ENCODE measurements at places on chromosomes 12 and 14.

GRCh38 chr12:69024907-69025306 lies 91.9 kb upstream of the CPM start:
- DNase-seq, result no peak

- no peak for DNase-seq
Observed at GRCh38 chr12:47894068-47894467, 10.7 kb downstream of the VDR start.

- no peak for DNase-seq
Observed at GRCh38 chr14:57189070-57189469, 79.6 kb downstream of the EXOC5 start.

DNA sequence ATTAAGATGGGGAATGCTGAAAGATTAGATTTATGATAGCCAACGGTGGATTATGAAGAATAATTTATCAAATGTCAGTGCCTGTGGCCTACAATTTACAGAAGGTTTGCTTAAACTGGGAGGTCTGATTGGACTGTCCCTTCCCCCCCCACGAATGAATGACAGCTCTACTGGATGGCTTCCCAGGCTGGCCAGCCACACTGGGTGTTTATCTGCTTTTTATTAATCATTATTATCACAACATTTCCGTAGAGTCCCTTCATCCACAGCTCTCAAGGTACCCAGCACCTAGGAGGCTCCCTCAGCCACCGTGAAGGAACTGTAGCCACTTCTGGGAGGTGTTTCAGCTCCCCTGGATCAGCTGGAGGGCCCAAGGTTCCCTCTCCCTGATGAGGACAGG lies 78.9 kb downstream of the ADCK1 start:
- no peak for DNase-seq

- peak; percentile 66 for DNase-seq
Observed at GRCh38 chr12:12723681-12724420, 6.7 kb downstream of the CDKN1B start.

DNA sequence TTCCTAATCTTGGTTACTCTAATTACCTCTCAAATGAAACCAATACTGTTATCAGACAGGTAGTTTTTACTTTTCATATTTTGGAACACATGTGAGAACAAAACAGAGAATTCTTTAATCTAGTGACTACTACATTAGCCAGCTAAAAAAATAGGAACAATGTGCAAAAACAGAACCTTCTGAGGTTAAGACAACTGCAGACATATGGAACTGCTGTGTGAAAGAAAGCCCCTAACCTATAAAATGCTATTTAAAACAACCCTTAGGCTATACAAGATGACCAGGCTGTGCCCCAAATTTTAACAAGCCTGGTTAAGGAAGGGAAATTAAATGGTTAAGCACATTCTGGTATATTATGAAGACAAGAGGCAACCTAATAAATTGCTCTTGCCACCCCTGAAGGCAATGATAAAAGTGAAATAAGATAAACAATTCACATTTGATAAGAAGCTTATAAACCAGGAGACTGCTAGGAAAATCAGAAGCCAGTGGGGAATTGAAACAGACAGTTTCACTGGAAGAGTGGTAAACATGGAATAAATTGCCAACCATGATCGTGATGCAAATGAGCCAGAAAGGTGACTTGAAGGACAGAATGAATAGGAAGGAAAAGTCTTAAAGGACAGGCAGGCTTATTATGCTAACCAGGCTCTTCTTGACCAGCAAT lies 7.4 kb downstream of the GTSF1 start:
- no peak for DNase-seq

- no peak for DNase-seq
Observed at GRCh38 chr12:90235642-90236041, 527.0 kb upstream of the ATP2B1 start.

GRCh38 chr12:132578826-132579225 lies 31.6 kb downstream of the LRCOL1 start:
- DNase-seq, result no peak

DNA sequence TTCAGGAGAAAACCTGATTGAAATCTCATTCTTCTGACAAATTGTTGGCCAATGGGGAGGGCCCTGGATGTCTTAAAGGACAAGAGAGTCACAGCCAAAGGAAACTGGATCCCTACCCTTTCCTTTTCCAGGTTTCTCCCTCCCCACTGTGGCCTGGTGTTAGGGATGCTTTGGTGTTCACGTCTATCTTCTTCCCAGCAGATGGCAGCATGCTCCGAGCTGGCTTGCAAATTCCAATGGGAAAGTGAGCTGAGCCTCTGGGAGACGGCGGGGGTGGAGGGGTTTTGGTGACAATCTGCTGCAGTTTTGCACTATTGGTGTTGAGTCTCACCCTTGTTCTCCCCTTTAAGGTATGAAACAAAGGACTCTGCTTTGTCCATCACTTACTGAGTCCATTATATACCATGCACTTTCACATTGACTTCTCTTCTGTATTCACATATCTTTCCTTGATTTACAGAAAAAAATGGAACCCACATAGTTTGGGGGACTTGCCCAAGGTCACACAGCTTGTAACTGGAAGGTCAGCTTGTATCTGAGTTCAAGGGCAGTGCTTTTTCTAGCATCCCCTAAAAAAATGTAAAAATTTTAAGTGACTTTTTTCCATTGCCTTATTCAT lies 39.3 kb downstream of the CCDC177 start:
- DNase-seq, result peak; percentile 44

GRCh38 chr14:51879170-51879569 lies 18.8 kb downstream of the GNG2 start:
- DNase-seq, result no peak

GRCh38 chr14:53881161-53881871 lies 75.3 kb downstream of the BMP4 start:
- DNase-seq, result no peak

DNA sequence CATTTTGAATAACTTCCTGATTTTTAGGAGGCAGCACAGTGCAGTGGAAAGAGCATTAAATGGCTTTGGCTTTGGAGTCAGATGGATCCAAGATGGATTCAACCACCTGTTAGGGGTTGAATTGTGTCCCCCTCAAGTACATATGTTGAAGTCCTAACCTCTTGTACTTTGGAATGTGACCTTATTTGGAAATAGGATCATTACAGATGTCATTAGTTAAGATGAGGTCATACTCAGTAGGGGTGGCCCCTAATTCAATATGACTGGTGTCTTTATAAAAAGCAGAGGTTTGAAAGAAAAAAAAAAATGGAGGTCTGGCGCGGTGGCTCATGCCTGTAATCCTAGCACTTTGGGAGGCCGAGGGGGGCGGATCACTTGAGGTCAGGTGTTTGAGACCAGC lies 18.8 kb downstream of the ATP5MC2 start:
- no peak for DNase-seq

DNA sequence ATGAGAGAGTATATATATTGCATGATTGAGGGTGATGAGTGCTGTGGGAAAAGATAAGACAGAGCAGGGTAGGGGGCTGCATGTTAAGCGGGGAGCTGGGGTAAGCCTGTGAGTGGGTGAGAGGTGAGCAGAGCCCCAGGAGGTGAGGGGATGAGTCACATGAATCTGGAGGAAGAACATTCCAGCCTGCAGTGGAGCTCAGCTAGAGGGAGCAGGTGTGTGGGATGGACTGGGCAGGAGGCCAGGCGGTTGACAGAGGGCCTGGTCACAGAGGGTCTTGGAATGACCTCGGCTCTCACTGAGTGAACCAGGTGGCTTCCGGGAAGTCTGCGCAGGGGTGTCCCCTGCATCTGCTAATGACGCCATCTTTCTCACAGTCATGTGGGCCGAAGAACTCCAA lies 44.4 kb downstream of the GIT2 start:
- DNase-seq, result peak; percentile 73

GRCh38 chr12:3931776-3932175 lies 58.6 kb upstream of the PARP11 start:
- DNase-seq, result peak; percentile 41

DNA sequence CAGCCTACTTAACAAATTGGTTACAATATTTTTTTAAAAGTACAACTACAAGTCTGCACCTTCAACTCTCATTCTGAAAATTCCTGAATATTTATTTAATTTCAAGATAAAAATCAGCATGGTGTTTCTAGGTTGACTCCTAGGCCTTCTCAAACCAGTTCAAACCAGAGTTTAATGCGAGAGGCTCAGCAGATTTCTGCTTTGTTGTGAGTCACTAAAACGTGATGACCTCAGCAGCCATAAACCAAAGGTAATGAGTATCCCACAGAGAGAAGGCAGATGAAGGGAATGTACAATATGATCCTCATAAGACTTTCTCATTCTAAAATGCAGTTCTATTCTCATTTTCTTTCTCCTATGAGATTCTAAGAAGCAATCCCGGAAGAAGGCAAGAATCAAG lies 1.5 kb downstream of the PRDM4 start:
- no peak for DNase-seq

DNA sequence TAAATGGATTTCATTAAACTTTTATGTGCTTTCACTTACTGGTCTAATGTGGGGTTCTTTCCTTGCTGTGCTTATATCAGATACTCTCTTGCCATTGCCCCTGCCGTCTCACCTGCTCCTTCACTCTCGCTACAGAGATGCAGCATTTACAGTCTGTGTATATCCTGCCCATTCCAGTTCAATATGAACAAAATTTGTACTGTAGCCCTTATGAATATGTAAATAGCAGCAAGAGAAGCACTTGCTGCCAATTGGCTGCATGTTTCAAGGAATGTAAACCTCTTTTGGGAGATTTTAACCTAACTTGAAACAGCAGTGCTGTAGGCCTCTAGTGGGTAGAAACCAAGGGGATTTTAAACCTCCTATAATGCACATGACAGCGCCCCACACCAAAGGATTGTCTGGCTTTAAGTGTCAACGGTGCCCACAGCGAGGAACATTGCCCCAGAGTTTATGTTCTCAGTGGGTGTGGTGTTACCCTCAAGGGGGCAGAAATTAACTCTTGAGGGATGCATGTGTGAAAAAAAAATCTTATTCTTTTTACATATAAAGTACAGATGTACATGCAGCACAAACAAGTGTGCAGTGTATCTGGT lies 19.1 kb downstream of the PCNX1 start:
- DNase-seq, result no peak

DNA sequence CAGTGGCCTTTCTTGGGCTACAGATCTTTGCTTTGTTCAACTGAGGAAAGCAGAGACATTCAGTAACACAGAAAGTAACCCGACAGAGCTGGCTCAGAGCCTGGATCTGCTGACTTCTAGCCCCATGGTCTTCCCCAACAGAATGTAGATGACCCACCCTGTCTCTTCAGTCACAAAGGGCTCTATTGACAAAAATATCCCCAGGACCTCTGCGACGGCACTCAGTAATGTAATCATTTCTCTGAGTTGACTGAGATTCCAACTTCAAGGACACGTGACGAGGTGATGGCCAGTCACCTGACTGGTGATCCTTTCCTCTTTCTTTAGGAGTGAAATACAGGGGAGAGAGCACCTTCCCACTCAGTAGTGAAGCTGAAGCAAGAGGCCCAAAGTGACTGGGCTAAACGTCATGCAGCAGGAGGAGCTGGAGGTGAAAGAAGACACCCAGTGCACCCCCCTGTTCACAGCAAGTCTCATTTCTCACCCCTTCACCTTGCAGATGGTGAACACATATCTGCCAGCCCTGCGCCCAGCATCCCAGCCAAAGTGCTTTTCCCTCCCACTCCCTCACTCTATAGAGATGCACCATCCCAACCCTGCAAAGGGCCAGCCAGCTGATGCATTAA lies 179.2 kb upstream of the EGLN3 start:
- no peak for DNase-seq

GRCh38 chr12:52178984-52179383 lies 12.8 kb downstream of the KRT80 start:
- DNase-seq, result no peak

GRCh38 chr14:64159588-64159987 lies 134.6 kb downstream of the ESR2 start:
- DNase-seq, result no peak

DNA sequence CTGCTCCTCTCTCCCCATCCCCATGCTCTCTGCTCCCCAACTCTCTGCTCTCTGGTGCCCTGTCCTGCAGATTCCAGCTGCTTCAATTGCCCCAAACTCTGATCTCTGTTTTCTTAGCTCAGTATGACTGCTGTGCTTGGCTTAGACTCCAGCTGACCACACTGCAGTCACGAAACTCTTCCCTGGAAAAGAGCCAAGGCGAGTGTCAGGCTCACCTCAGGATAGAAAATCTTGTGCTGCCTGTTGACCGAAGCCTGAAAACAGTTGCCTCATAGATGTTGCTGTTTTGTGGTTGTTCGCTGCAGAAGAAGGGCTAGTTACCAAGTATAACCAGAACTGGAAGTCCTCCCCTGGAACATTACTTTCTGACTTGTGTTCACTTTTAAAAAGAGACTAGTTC lies 6.7 kb upstream of the STON2 start:
- peak; percentile 46 for DNase-seq

DNA sequence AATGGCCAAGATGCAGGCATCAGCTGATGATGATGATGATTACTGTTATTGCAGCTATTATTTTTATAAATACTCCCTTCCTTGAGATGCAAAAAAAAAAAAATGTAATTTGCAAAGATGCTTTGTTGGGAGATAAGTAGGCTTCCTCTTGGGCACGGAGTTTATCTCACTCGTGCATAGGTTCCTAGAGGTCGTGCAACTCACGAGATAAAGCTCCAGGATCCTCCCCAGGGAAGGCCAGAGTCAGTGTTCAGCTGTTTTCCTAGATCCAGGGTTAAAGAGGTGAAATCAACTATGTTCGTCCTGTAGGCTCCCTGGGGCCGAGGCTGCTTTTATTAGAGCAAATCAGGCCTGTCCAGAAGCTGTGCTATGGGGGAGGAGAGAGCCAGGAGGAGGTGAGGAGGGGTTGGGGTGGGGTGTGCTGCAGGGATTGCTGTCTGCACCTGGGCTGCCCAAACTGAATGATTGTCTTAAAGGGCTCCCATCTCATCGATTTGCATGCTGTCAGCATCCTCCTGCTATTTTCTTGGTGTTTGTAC lies 270.3 kb downstream of the NRXN3 start:
- DNase-seq, result no peak

- no peak for DNase-seq
Observed at GRCh38 chr14:92259613-92260357, 63.2 kb upstream of the SLC24A4 start.

DNA sequence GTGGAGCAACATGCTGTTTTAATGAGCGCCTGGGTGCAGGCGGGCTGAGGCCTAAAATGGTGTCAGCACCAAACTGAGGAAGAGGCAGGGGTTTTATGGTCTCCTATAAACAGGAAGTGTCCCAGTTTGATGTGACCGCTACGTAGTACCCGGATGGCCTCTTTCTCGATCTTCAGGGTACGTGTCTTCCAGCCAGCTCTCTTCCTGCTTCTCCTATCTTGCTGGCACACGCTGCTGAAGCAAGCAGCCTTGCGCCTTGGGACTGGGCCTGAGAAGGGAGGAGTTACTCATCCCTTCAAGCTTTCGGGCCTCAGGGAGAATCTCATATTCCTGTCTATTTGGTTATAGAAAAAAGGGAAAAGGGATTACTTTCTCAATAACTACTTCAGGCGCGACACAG lies 28.2 kb upstream of the RNASE1 start:
- no peak for DNase-seq
